ENCODE measurements at places on chromosomes 11 and 22.

DNA sequence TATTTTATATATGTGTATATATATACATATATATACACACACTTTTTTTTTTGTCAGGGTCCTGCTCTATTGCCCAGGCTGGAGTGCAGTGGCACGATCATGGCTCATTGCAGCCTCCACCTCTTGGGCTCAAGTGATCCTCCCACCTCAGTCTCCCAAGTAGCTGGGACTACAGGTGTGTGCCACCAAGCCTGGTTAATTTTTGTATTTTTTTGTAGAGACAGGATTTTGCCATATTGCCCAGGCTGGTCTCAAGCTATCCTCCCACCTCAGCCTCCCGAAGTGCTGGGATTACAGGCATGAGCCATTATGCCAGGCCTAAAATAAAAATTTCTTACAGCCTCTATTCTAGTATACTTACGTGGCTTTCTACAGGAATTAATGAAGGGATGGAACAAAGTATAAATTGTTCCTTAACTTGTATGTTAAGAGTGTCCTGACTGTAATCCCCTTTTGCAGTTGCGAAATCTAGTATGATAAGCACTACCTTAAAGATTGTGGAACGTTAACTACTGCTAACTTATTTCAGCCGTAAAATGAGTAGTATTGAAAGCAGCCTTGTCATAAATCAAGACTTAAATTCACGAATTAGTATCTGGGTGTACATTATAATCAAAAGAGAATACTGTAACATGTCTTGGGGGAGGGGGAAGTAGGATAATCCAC lies 2.1 kb downstream of the TRAF6 start:
- no peak for DNase-seq

- DNase-seq = no peak
Measured at GRCh38 chr22:37657590-37658132, 862 bp upstream of the PDXP start.

GRCh38 chr11:45180848-45181192 lies 34.4 kb downstream of the PRDM11 start:
- DNase-seq = no peak

GRCh38 chr11:36237391-36237790 lies 51.8 kb downstream of the COMMD9 start:
- no peak for DNase-seq

DNA sequence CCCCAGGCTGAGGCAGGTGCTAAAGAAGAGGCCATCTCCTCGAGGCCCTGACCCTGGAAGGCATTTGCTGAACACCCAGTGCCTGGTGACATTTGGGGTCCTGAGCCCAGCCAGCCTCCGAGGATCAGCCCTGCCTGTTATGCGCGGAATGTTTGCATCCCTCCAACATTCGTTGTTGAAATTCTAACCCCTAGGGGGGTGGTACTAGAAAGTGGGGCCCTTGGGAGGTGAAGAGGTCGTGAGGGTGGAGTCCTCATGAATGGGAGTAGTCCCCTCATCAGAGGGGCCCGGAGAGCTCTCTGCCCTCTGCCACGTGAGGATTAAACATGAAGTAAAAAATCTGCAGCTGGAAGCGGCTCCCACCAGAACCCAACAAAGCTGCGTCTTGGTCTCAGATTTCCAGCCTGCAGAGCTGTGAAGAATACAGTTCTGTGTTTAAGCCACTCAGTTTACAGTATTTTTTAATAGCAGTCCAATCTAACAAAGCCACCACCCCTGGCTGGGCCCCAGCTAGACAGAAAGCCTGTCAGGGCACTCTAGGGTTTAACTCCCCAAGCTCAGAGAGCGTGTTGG lies 35.3 kb upstream of the SEPTIN5 start:
- DNase-seq = no peak

GRCh38 chr22:44002997-44003396 lies 21.1 kb upstream of the PARVB start:
- DNase-seq = no peak

DNA sequence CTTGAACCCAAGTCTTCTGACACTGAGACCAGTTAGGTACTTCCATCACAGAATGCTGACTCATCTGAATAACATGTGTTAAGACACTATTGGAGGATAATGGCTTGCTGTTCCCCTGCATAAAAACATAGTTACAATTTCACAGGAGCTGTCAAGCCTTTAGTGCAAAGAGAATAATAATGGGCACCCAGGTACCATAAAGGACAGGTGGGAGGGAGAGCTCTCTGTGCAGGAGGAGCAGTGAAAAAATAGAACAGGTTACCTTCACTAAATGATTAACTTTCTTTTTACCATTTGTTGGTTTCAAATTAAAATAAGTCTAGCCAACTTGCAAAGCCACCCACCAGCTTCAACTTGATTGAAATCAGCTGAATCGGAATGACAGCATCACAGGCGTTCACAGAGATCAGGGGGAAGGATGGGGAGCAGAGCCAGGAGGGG lies 173.2 kb downstream of the DSCAML1 start:
- DNase-seq = no peak

DNA sequence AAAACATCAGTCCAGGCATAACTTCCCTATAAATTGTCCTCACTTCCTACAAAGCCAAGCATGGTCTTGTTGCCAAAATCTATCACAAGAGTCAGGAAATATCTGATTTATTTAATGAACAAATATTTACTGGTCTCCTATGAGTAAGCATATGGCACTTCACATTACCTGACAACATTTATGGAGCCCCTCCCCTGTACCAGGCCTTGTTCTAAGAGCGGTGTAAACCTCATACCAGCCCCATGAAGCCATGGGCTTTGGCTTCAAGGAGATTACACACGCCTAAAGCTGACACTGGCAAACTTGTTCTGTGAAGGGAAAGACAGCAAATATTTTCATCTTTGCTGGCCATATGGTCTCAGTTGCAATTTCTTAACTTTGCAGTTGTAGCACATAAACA lies 43.0 kb upstream of the EIF3D start:
- DNase-seq = no peak

DNA sequence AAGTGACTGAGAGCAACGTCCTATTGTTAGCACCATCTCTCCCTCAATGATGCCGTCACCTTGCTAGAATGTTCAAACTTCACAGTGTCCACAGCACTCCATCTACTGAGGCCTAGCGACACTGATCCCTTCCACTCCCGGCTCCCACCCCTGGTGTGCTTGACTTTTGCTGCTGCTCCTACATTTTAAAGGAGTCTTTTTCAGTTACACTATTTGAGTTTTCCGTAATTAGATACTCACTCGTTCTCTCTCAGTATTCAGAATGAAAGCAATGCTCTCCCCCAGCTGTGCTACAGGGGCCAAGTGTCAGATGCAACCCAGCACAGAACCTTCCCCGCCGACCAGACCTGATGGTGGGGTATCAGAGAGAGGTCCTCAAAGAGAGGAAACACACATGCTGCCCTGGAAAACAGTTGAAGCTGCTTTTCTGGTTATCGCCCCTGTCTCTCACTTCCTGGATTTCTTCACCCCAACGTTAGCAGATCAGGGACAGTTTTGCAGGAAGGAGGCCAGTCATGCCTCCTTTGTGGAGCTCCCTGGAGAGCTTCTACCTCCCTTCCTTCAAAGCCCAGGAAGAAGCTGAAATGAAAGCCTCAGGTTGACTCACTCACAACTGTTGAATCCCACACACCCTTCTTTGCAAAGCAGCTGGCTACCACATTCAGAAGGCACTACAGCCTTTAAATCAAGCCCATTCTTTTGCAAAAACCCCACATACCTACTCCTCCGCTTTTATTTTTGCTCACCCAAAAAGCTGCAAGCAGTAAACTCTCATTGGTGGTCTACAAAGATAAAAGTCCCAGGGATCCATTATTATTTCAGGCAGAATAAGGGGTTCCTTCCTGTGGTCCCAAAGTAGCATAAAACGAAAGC lies 23.5 kb downstream of the LARGE1 start:
- DNase-seq = no peak

DNA sequence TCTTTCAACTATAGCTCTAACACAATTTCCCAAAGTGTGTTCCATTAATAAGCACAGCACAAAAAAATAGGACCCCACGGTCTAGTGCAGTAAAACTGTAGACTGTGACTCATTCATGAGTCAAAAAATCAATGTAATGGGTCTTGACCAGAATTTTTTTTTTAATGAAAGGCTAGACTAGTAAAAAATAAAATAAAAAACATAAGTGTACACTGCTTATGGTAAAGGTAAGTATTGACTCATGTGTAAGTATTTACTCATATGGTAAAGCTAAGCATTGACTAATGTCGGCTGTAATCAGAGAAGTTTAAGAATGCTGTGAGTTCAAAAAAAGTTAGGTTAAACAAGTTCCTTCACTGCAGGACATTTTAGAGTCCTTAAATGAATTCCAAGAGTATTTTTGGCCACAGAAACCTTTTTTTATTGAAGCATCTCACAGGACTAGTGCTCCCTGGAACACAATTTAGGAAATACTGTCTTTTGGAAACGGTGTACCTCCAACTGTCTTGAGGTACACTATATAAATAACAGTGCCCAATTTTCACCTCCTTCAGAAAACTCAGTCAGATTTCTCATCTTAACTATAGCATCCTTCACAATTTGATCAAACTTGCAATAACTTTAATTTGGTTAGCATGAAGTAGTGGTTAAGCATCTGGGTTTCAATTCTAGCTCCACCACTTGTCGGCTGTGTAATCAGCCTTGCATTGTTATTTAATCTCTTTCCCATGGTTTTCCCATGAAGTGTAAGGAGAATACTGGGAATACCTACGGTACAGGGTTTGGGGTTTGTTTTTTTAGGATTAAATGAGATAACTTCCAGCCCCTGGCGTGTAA lies 2.1 kb downstream of the CCDC73 start:
- DNase-seq = no peak

DNA sequence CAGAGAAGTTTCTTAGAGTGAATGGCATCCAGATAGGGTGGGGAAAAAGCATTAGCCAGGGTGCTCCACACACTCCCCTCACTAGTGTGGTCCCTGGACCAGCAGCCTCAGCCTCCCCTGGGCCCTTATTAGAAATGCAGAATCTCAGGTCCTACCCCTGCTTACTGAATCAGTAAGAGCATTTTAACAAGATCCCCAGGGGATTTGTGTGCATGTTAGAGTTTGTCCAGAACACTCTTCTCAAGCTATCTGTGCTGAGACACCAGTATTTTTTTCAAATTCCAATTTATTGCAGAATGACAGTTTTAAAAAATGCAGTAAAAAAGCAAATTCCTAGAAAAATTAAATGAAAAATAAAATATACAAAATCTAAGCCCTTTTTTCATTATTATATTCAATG lies 123.1 kb downstream of the MIAT start:
- no peak for DNase-seq

DNA sequence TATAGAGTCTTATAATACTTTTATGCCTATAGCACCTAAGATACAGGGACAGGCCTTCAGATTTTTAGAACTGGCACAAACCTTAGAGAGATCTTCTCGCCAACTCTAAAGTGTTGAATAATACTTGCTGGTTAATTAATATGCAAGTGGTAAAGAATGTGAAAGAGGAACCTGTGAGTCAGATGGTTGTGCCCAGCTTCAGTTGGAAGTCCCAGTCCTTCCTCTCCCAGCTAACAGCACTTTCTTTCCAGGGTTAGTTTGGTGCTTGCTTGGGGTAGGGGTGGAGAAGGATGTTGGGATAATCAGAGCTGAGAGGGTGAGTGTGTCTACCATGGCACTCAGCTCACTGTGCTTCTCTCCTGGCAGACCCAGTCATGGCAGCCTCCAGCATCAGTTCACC lies 4.9 kb upstream of the TMEM132A start:
- no peak for DNase-seq

GRCh38 chr11:77086521-77087472 lies 15.8 kb upstream of the OMP start:
- DNase-seq = no peak

DNA sequence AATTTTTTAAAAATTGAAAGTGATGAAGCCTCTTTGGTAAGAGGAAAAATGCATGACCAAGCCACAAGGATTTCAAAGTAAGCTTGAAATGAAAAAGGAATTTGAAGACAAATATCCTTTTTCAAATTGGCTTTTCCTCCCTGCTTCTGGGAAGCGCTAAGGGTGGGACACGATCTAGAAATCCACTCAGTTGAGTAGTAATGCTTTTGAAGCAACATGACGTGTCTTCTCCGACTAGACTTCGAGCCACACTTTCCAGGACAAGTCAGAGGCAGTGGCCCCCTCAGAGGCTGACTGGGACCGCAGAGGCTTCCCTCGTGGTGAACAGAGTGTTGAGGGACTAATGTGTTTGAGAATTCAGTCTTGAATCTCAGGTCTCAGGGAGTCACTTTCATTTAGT lies 39.8 kb downstream of the KREMEN1 start:
- DNase-seq = no peak

DNA sequence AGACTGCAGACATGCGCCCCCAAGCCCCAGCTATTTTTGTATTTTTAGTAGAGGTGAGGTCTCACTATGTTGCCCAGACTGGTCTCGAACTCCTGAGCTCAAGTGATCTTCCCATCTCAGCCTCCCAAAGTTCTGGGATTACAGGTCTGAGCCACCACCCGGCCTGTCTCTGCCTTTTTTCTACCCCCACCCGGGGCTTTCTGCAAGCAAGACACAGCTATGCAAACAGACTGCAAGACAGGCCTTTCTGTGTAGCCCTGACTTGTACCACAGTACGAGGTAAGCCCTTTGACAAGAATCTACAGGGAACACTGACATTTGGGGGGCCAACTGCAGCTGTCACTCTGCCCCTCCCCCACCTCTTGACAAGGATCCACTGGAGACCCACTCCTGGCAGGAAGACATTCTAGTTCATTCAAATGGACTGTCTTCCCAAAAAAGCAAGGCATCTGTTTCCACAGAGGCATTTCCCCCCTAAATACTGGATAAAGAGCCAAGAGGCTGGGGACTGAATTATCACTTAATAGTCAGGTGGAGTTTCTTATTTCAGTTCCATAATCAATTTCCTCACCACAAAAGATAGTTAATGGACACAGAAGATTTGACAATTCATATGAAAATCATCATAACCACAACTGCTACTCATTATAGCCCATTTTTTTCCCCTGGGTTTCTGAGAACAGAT lies 118.2 kb downstream of the ABTB2 start:
- no peak for DNase-seq

GRCh38 chr11:19076744-19077589 lies 16.4 kb upstream of the MRGPRX2 start:
- peak; percentile 23 for DNase-seq

GRCh38 chr22:43566021-43566420 lies 154.2 kb downstream of the MPPED1 start:
- no peak for DNase-seq

- no peak for DNase-seq
Measured at GRCh38 chr11:57394203-57394965, 3.9 kb upstream of the PRG2 start.

GRCh38 chr11:79375818-79376550 lies 64.8 kb downstream of the TENM4 start:
- no peak for DNase-seq

DNA sequence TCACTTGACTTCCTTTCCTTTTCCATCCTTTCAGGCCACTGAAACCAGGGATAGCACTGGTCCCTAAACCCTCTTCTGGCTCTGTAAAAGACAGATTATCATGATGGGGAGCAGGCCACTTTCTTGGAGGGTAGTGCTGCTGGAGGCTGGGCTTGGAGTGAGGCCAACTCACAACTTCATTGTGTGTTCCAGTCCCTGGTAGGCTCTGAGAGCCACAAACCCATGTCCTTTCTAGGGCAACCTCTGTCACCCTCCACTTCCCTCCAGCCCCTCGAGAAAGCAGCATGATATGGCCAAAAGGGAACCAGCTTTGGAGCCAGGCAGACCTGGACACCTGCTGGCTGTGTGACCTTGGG lies 2.3 kb downstream of the TKFC start:
- no peak for DNase-seq
